NCI-H524 treated with DMSO at 0.1 percent for 48 hours (cell line): ENCODE measurements at places on chromosomes 3 and 15.
A peak's percentile ranks its signal among the peaks of the same experiment; 100 is the strongest.

GRCh38 chr15:63019511-63020109, 22.9 kb upstream of the TPM1 start:
- no peak for DNase-seq

DNA sequence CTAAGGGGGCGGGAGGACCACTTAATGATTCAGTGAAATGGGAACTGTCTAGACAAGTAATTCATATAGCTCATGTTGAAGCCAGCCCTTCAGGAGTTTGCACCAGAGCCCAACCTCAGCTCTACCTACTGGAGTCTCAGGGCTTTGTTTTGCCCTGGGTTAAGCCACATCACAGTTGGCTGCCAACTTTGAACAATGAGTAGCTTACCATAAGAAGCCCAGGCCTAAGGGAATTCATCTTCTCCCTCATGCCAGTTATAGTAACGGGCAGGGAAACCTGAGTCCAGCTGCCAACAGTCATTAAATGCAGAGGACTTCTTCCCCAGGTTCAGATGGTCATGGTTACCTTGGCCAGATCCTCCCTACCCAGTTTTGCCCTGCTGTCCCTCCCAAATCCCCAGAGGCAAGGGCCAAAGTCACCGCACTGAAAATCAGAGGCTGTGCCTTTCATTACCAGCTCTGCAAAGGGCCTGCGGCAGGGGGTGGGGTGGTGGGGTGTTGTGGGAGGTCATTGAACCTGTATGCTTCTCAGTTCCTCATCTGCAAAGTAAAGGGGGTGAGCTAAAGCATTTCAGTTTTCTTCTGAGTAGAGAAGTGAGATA, 302.2 kb upstream of the NR2E3 start:
- DNase-seq = no peak

GRCh38 chr3:78951342-78951945, 816.4 kb downstream of the ROBO1 start:
- DNase-seq = no peak

- DNase-seq = no peak
These were observed 74.3 kb downstream of the ABTB1 start for GRCh38 chr3:127747066-127747465.

DNA sequence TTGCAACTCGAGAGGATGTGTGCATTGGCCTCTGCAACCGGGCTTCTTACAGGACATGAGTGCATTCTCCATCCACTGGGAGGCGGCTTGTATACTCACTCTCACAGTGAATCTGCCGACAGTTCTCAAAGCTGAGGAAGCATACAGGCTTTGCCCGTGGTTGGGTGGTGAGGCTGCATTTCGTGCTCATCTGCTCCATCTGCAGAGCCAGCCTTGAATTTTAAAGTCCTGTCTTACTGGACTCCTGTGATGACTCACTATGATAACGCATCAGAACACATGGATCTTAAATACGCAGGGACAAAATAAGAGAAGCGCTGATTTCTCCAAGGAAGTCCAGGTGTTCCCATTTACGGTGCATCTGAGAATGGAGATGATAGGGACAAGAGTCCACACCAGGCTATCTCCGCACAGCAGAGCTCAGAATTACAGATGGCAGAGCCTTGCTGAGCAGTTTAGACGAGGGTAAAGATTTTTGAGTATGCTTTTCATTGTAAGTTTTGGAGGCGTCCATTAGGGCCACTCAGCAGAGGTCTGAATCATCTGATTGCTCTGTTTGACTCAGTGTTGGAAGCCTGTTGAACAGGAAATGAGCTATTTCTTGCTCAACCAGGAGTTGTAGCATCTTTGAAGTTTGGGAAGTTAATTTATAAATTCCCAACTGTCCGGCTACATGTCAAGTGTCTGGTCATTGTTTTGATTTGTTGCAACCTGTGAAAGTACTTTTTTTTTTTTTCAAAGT, 87.1 kb downstream of the GABRG3 start:
- DNase-seq = no peak

DNA sequence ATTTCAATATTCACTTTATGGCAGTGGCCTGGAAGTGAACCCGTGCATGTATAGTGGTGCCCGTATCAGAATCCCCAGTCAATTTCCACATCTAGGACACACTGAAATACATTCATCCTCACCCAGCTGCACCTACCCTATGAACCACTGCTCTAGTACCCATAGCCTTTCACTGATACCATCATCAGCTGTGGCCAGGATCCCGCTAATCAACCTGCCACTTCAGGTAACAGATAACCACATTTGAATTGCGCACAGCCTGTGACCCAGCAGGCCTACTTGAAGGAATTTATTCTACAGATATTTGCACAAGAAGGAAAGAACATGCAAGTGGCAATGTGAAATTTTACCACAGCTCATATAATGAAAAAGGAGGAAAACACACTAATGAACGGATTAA, 161.0 kb upstream of the CCDC54 start:
- no peak for DNase-seq

- no peak for DNase-seq
These were observed 144.0 kb upstream of the PTPRG start for GRCh38 chr3:61417352-61417751.

DNA sequence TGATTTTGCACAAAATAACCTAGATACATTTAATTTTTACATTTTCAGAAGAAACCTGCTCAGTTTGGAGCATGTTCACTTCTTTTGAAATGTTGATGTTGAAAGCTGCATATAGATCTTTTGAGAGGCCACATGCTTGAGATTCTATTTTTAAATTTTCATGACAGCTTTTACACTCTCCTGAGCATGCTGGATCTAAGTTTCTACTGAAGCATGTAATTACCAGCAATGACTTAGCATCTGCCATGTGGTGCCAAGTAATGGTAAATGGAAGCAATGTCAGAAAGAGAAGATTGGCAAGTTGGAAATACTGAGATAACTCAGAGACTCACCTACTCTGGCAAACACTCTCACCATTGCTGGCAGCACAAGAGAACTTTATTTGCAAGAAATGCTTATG, 310.6 kb downstream of the NSUN3 start:
- DNase-seq = no peak

- no peak for DNase-seq
These were observed 100.9 kb downstream of the MYO5A start for GRCh38 chr15:52427804-52428203.

GRCh38 chr15:61315471-61315870, 86.4 kb upstream of the RORA start:
- no peak for DNase-seq

GRCh38 chr15:52259503-52259902, 36.1 kb downstream of the MYO5C start:
- no peak for DNase-seq

DNA sequence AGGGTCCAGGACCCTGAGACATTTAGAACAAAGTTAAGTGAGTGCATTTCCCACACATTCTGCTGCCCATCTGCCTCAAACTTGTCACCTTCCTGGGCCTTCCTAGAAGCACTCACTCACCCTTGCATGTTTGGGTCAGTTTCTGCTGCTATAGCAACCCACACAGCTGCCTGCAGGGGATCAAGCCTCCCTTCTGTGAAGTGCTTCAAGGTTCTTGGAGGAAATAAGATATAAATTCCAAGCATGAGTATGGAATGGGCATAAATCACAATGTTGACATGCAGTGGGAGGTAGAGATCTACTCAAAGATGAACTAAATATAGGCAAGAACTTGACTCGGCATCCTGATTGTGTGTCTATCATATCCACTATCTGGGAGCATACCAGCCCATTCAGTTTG, 140.4 kb downstream of the SLC9A9 start:
- no peak for DNase-seq

DNA sequence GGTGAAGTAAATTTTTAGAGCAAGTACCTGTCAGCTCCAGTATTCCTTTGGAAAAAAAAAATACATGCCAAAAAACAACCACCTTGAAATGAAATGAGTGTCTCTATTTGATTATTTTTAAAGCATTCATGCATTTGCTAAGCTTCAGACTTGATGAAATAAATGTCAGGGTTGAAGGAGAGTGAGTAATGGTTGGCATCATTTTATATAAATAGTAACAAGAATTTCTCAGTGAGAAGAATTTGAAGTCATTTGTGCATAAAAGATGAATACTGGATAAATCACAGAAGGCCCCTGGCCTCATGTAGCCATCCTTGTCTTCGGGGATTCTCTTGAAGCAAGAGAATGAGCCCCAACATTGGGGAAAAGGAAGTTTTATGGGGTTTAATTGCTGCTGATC, 318.4 kb downstream of the LPP start:
- DNase-seq = no peak

GRCh38 chr3:178182337-178182779, 353.9 kb upstream of the KCNMB2 start:
- peak; percentile 36 for DNase-seq

DNA sequence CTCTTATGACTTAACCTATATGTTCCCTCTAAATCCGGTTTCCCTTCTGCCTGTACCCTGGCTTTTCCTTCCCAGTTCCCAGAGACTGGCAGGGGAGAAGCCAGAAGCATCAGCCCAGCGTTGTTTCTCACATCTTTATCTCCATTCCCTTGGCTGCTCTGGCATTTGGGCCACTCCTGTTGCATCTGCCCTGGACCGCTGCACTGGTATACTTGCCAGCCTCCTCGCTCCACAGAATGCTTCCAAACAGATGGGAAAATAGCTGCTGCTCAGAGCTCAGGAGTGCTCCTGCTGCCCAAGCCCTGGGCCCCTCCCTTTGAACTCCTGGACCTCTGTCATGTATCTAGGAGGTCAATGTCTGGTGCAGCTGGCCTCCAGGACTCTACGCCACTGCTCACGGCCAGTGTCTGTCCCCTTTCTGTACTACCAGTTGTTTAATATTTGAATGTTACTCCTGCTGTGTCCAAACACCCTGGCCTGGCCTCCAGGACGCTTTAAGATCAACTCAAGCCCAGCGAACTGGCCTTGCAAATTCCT, 6.8 kb downstream of the SPINT1 start:
- no peak for DNase-seq

DNA sequence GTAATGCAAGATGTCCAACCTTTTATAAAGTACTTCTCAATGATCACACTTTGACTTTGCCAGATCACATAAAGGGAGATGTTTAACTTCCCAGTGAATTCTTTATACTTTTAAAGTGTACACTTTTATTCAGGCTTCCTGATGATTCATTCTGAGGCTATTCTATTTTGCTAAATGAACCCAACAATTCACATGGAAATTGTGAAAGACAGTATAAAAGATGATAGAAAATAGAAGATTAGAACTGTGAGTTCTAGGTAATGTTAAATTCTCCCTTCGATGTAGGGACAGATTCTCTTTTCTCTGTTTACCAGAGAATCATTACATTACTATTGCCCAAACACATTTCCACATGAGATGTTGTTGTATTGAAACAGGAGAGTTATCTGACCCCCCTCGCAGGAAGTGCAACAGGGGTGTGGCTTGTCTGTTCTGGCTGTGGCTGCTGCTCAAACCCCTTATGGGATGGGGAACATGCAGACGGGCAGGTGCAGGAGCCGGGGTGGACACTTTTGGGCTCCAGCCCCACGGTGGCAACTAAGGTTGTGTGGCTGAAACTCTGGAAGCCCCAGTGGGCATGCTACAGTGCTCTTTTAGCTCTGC, 131.3 kb upstream of the LRTM1 start:
- DNase-seq = no peak

- DNase-seq = no peak
These were observed 12.1 kb upstream of the DNAJC13 start for GRCh38 chr3:132405188-132405587.

- no peak for DNase-seq
These were observed 3.1 kb upstream of the TTLL3 start for GRCh38 chr3:9806688-9807589.

DNA sequence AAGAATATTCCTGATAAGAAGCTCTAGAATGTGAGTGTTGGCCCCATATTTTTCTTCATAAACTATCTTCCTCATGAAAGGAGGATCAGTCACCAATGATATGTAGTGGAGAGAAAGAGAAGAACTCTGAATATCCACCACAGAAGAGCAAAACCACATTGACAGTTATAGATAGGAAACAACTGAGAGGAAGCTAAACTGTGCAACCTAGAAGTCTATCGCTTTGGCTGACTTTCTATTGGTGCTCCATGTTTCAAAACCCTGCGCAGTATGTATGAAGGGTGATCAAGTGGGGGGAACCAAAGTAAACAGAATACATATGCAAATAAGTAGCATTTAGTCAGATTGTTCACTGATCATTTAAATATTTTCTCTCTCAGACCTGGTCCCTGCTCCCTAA, 41.0 kb upstream of the ZNF280D start:
- DNase-seq = no peak

GRCh38 chr15:40003116-40003916, 35.7 kb downstream of the SRP14 start:
- no peak for DNase-seq

- DNase-seq = no peak
These were observed 57.8 kb upstream of the ACTC1 start for GRCh38 chr15:34853001-34853758.

- DNase-seq = no peak
These were observed 14.5 kb downstream of the CAND2 start for GRCh38 chr3:12810961-12811360.

GRCh38 chr3:45960289-45960688, 17.0 kb downstream of the CXCR6 start:
- no peak for DNase-seq

DNA sequence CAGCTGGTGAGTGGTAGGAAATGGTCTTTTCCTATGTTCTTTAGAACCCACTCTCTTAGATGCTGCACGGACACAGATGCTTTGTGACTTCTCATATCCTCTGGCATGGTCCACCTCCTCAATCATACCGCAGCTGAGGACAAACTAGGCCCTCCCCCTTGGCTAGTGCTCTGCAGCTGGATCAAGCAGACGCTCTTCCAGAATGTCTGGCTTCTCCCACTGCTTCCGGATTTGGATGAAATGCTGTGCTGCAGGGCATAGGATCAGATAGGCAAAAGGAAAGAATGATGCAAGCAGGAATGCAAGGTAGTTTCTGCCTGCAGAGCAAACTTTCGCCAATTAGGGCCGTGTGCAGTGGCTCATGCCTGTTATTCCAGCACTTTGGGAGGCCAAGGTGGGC, 75.7 kb upstream of the SLC4A7 start:
- DNase-seq = no peak

DNA sequence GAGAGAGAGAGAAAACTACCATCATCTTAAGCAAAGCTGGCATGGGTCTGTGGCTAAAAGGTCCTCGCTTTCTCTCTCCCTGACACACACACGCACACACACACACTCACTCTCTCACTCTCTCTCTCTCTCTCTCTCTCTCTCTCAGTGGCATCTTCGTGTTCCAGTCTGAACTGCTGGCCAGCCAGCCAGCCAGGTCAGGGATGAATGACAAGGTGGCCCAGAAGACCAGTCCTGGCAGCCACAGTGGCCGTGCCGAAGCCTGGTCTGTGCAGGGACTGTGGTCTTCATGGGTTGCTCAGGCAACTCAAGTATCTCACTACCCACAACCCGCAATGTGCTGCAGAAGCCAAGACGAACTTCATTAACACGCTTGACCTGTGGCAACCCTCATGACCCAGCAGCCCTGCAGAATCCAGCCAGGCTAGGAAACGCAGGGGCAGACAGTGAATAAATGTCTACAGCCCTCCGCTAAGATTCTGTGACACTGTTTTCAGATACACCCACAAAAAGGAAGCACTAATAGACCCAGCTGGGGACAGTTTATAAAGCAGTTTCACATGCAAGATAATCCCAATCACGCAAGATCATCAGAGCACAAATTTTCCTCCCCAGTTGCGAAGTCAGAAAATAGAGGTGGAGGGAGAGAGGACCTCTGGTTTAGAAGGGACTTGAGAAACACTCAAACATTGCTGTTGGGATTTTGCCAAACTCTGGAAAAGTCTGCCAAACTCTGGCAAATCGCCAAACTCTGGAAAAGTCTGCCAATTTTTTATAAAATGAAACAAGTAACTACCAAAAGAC, 66.4 kb downstream of the XXYLT1 start:
- DNase-seq = no peak

GRCh38 chr3:38455639-38456430, 2.1 kb downstream of the ACVR2B start:
- DNase-seq = peak; percentile 64
